NCI-H1694 treated with DMSO at 0.1 percent for 48 hours (cell line): ENCODE measurements at places on chromosomes 16 and 17.

DNA sequence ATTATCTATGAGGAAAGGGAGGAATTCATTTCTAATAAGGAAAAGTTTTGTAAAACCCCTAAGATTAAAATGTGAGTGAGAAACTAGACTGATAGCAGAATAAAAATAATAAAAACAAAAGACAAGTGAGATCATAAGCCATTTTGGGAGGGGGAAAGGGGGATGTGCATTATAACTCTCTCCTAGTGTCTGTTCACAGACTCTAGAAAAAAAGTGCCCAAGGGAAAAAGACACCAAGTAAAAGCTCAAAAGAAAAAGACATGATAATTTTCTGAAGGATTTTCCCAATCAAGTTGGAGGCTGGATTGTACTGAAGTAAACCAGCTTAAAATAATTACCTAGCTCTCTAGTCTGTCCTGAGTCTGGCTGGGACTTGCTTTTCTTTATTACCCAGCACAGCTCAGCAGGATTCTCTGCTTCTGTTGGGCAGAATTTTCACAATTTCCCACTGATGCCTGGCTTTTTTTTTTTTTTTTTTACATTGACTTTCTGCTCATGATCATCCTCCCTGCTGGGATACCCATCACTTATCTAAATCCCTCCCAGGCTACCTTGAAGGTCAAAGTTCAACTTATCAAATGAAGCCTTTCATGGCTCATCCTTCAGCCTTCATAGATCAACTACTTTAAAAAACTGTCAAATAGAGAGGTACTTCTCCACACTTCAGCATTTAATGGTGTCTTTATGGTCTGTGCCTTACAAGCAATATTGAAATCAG, 124.2 kb upstream of the KCNJ16 start:
- no peak for DNase-seq

GRCh38 chr16:85418978-85419491, 194.1 kb upstream of the GSE1 start:
- peak; percentile 84 for DNase-seq

GRCh38 chr17:43411749-43412148, 13.0 kb downstream of the ARL4D start:
- no peak for DNase-seq

GRCh38 chr17:75411328-75412067, 6.0 kb upstream of the GRB2 start:
- no peak for DNase-seq

GRCh38 chr17:39096508-39097149, 54.8 kb downstream of the PLXDC1 start:
- no peak for DNase-seq

- no peak for DNase-seq
These were observed 166.1 kb downstream of the PRKCA start for GRCh38 chr17:66468241-66469087.

- no peak for DNase-seq
These were observed 39.1 kb downstream of the PSME3IP1 start for GRCh38 chr16:57146735-57147134.

DNA sequence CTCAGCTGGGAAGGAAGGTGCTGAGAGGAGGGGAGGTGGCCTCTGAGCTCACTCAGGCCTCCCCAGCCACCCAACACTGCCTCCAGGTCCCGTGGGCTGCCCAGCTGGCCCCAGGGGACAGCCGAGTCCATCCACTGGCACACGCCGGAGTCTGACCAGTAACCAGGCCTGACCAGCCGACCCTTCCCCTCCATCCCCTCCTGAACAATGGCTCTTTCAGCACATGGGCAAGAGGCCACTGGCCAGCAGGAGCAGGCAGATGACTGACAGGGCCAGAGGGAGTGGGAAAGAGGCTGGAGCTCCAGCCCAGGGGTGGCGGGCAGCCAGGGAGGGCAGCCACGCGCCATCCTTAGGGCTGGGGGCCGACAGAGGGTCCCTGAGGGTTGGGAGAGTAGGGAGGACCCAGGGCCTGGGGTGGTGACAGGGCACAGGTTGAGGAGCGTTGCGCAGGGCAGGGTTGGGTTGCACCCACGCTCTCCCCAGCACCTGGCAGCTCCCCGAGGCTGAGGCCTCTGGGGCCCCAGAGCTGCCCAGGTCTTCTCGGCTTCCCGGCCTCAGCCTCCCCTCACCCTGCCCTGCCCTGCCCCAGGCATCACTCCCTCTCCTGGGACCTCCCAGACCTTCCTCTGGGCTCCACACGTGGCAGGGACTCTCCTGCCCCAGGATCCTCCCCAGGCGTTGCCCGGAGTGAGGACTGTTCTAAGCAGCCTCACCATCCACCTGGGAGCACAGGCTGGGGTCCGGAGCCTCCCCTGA, 20.2 kb upstream of the SLC38A10 start:
- DNase-seq: no peak

DNA sequence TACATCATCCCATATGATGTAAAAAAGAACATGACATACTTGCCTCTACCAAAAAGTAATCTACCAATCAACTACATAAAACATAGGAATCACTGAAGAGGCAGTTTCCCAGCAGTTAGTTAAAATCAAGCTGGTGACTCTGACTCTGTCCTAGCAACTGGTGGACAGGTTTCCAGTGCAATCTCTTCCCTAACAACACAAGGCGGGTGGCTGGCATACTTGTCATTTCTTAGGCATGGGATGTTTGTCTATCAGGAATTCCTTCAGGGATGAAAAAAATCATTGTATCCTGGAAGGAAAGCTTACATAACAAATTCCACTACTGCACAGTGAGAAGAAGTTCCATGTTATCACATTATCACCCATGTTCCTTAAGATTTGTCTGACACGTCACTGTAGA, 50.9 kb downstream of the HELZ start:
- no peak for DNase-seq

GRCh38 chr16:64417711-64418227, 704.1 kb downstream of the CDH11 start:
- no peak for DNase-seq

- DNase-seq: no peak
These were observed 3.5 kb downstream of the LIMD2 start for GRCh38 chr17:63696381-63696961.

DNA sequence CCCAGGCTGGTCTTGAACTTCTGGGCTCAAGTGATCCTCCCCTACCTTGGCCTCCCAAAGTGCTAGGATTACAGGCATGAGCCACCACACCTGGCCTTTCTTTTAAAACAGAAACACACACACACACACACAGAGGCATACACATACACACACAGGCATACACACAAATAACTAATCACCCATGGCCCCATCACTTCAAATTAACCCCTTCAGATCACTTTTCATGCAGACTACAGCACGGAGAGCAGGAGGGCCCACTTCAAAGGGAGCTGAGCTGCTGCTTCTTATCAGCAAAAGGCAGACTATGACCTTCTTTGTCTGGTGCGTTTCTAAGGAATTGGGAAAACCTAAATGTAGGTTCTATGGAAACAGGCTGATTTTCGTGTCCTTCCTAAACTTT, 1.9 kb downstream of the CLCN7 start:
- DNase-seq: no peak

DNA sequence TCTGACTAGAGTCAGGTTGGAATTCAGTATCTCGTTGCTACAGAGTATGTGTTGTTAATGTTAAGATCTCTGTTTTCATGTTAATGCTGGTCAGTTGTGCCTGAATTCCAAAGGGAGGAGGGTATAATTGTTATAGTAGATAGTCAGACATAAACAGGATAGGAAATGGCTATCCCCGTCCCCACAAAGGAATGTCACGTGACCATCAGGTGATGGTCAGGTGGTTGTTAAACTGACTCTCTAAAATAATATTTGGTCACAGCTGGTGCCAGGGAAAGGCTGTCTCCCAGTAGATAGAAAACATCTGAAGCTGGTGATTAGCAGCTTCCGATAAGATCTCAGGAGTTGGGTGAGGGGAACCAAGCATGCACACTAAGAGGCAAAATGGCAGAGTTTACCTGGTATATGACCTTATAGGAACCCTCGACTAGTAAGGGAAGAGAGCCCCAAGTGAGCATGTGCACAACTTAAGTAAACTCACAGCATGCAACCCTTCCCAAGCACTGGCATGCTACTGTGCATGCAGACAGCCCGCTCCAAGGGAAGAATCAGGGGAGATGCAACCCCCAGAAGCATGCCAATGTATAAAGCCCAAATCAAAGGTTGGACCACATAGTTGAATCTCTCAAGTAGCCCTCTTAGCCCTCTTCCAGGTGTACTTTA, 27.4 kb upstream of the SLC6A2 start:
- no peak for DNase-seq

- DNase-seq: no peak
These were observed 12.6 kb upstream of the CLUH start for GRCh38 chr17:2723997-2724783.

- DNase-seq: no peak
These were observed 21.9 kb downstream of the PMM2 start for GRCh38 chr16:8819411-8820034.
